ENCODE measurements at places on chromosomes 3 and 15.

- DNase-seq: no peak
Observed at GRCh38 chr3:51549311-51549710, 10.8 kb downstream of the RAD54L2 start.

GRCh38 chr15:37771465-37771864 lies 163.0 kb upstream of the TMCO5A start:
- no peak for DNase-seq

GRCh38 chr3:160553827-160554226 lies 11.5 kb downstream of the KPNA4 start:
- no peak for DNase-seq

DNA sequence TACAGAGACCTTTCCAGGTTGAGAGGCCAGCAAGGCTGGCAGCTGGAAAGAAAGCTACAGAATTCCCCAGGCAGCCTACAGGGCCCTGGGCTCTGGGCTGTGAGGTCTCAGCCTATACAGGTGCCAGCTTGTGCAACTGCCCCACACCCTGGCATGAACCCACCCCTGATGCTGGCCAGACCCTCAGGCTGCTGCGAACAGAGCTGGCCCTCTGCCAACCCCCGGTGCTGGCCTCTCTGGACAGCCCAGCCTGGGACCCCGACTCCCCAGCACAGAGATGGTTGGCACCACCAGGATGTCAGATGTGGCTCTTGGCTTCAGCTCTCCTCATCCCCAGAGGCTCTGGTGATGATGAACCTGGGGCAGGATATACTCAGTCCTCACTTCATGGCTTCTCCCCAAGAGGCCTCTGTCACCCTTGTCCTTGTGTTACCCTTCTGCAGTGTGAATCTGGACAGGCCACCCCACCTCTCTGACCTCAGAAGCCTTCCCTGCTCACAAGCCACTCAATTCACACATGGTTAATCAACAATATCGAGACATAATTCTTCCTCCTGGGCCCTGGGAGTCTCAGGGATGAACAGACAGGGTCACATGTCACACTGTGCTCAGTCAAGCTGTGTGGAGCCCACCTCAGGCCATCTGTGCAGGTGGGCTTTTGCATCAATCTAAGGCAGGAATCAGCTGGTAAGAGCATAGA lies 11.0 kb upstream of the BFSP2 start:
- DNase-seq: no peak

- no peak for DNase-seq
Observed at GRCh38 chr3:159654183-159655134, 334.2 kb upstream of the IL12A start.

- DNase-seq: no peak
Observed at GRCh38 chr15:85334241-85334640, 46.2 kb upstream of the AKAP13 start.

DNA sequence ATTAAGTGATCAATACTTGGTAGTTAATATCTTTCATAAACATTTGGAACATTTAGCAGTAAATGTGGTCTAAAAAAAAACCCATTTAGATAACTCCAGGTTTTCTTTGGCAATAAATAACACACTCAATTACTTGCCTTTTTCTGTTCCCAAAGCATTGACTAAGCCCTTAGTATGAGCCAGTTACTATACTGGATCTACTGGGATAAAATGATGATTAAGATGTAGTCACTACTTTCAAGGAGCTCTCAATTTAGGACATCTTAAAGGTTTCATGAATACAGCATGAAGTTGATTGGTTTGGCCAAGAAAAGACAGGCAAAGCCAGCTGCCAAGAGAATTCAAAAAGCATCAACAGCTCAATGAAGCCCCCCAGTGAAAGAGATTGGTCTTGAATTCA lies 250.9 kb downstream of the EPHA3 start:
- no peak for DNase-seq

DNA sequence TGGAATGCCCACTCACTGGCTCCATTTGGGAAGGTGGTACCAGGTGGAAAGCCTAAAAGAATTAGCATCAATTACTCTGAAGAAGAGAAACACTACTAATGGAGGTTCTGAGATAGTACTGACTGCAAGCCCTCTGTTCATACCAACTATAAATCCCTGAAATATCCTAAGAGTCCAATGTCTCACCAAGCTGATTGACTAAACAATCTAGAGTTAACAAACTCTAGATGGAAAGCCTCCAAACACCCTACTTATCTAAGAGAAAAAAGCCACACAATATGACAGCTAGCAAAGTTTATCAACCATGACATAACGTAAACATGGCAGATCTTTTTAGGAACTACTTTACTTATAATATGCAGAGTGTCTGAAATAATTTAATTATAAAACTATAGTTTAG lies 59.2 kb downstream of the GPR176 start:
- DNase-seq: no peak

DNA sequence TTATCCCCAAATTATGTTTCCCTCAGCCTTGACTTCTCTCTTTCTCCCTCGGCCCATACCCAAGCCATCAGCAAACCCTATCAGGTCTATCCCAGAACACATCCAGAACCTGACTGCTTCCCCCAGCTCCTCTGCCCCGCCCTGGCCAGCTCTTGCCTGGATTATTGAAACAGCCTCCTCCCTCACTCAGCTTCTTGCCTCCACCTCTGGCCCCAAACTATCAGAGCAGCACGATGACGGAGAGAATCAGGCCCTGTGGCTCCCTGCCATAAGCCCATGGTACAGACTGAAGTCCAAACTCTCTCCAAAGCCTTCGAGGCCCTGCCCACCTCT lies 105.3 kb upstream of the LINGO1 start:
- no peak for DNase-seq

GRCh38 chr15:40451527-40452158 lies 10.9 kb downstream of the BAHD1 start:
- no peak for DNase-seq

GRCh38 chr3:148372206-148372875 lies 325.4 kb upstream of the AGTR1 start:
- DNase-seq: no peak

GRCh38 chr15:67413770-67414390 lies 107.1 kb upstream of the C15orf61 start:
- no peak for DNase-seq

GRCh38 chr15:28289694-28290463 lies 32.1 kb downstream of the HERC2 start:
- no peak for DNase-seq

DNA sequence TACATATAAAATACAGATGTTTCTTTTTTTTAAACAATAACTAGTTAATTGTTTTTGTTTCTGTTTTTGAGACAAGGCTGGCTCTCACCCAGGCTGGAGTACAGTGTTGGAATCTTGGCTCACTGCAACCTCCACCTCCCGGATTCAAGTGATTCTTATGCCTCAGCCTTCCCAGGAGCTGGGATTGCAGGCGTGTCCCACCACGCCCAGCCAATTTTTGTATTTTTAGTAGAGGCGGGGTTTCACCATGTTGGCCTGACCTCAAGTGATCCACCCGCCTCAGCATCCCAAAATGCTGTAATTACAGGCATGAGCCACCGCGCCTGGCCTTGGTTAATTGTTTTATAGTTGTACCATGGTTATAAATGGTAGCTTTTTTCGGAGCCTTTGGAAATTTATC lies 72.3 kb downstream of the PIAS1 start:
- no peak for DNase-seq

GRCh38 chr15:40032125-40032839 lies 6.7 kb downstream of the SRP14 start:
- no peak for DNase-seq

DNA sequence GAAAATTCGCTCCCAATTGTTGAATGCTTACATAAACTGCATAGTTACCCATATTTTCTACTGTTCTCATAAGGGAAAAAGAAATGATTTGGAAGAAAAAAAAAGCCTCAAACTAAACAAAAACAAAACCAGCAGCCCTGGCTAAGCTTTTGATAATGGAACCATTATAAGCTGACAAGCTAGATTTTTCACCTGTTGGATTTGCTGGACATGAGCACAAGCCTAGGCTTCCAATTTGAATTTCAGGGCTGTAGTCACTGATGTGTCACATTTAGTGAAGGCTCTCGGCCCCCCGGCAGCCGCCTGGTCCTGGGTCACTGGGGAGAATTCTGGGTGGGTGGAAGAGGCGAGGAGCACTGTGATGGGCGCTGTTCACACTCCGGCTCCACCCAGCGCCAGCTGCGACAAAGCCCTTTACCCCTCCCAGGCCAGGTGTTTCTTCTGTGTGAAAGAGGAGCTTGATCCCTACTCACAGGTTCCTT lies 4.6 kb downstream of the FBXL22 start:
- DNase-seq: no peak

- no peak for DNase-seq
Observed at GRCh38 chr15:78976691-78977090, 31.8 kb upstream of the CTSH start.

DNA sequence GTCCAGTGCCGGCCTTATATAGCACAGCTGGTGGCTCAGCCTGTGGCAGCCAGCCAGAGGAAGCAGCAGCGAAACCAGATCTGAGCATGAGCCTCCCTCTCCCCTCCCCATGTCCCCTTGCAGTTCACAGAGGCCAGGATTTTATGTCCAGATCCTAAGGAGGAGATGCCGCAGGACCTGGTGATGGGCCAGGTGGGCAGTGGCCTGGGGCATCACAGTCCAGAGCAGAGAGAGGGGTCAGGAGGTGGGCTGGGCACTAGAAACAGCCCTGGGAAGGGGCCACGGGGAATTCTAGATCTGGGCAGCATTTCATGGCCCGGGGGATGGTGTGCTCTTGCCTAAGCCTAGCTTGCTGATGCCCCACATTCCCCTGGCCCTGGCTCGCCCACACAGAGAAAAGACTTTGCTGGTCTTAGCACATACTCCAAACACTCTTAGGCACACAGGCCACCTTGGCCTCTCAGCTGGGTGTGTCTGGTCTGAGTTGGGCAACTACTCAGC lies 259 bp upstream of the CILP start:
- no peak for DNase-seq

GRCh38 chr3:123518892-123519485 lies 65.9 kb downstream of the HACD2 start:
- DNase-seq: no peak

DNA sequence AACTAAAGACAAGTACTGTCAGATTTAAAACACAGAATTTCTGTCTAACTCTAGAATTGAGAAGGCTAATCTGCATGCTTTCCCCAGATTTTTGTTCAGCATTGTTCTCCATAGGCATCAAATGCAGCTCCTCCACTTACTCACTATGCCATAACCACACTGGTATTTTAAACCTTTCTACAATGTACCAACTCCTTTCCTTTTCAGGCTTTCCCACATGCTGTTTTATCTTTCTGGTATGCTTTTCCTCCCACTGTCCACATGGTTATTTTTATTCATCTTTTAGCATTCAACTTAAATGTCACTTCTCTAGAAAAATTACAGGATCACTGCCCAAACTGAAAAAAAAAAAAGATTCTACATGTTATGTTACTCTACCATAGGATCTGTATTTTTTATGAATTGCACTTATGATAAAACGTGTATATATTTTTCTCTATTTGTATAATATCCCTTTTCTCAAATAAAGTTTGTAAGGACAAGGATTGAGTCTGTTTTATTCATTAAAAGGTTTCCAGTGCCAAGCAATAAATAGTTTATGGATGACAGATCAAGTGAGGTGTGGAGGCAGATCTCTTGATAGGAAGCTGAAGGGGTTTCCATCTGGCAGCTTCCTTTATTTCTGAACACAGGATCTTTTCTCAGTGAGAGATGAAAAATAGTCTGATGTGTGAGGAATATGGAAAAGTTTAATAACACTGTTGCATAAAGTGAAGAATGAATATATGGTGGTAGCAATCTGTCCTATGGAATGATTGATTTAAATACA lies 1064.5 kb downstream of the ZPLD1 start:
- no peak for DNase-seq

GRCh38 chr15:78127882-78128281 lies 3.4 kb downstream of the CIB2 start:
- no peak for DNase-seq

GRCh38 chr3:127706785-127707351 lies 34.1 kb downstream of the ABTB1 start:
- no peak for DNase-seq

Data from activated naive CD4-positive, alpha-beta T cell treated with Interleukin-2 at 50 U/mL for 16 hours (primary cell).